ENCODE measurements at places on chromosomes 5 and 9. TPM values are rescaled to one million over a fixed set of nuclear protein-coding genes. Genes with fewer than 3 reads are reported as not detected.
A peak's percentile ranks its signal among the peaks of the same experiment; 100 is the strongest.

TTLL11 gene
- total RNA-seq, result 2.5 TPM

MARVELD2 gene
- 0.11 TPM for total RNA-seq

CRHBP gene
- 27.8 TPM for total RNA-seq

NUDT12 gene
- not detected for total RNA-seq

PCDHB2 gene
- not detected for total RNA-seq

GRCh38 chr9:120387257-120388002, 192.5 kb downstream of the CDK5RAP2 start:
- DNase-seq, result no peak

DNA sequence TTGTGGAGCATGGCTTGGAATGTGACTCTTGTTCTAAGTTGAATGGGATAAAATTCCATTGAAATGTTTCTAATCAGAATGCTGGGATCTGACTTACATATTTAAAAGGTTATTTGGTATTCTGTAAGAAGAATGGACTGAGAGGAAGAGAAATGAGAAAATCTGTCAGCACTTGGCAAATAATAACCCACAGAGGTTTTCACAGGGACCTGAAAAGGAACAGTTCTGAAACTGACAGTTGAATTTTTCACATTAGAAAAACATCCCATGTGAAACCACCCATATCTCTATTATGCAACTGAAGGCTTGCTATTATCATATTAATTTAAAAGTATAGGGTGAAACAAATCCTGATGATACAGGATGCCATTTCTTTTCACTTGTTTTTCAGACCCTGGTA, 302.7 kb downstream of the EPB41L4A start:
- DNase-seq, result no peak

- DNase-seq, result no peak
Observed at GRCh38 chr5:56273376-56273955, 40.3 kb upstream of the ANKRD55 start.

- DNase-seq, result peak; percentile 85
Observed at GRCh38 chr5:68285851-68286611, 70.5 kb downstream of the PIK3R1 start.

- DNase-seq, result peak; percentile 91
Observed at GRCh38 chr9:17134396-17135294, at the start of gene CNTLN. Gene CNTLN, plus strand, starts transcription at chr9:17135040. Its CDS starts 26 bp downstream, at chr9:17135066.

DNA sequence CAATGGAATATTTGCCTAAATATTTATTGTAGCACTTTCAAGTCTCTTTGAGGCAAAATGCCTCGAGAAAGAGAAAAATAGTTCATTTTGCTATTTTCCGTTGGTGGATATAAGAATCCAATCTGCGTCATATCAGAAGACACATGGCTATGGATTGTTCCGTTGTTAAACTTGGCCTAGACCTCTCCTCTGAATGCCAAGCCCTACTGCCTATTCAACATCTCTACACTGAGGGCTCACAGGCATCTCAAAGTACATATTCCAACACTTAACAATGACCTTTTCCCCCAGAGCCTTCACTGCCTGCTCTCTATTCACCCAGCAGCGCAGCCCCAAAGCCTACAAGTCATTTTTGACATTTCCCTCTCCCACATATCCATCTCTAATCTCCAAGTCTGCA, 350.1 kb downstream of the GLIS3 start:
- DNase-seq, result no peak

- no peak for DNase-seq
Observed at GRCh38 chr9:126126807-126127206, 199.8 kb upstream of the MVB12B start.

All from Karpas-422 (cell line).